ENCODE measurements at places on chromosomes 5 and 9.

GRCh38 chr9:98247831-98248657 is 7.4 kb downstream of the TBC1D2 start:
- DNase-seq: no peak

GRCh38 chr9:137202966-137203365 is 2.4 kb upstream of the TPRN start:
- DNase-seq: no peak

- no peak for DNase-seq
Observed at GRCh38 chr9:72925891-72926290, 27.0 kb downstream of the ALDH1A1 start.

- DNase-seq: no peak
Observed at GRCh38 chr5:50667023-50667652, 701 bp downstream of the PARP8 start.

- no peak for DNase-seq
Observed at GRCh38 chr5:167375125-167375524, 916.3 kb upstream of the WWC1 start.

DNA sequence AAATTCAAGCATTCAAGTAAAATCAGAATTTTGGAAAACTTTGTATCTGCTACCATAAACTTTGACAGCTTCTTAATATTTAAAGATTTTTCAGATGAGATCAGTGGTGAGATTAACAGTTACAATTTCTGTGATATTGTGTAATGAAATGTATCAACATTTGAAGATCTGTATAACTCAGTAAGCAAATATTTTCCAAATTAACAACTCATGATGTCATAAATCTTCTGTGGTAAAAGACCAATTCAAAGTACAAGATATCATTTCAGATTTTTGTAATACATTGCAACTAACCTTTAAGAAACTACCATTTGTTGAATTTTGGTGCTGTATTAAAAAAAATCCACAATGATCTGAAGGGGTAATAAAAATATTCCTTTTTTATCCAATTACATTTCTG is 352.2 kb downstream of the KIAA0825 start:
- no peak for DNase-seq

DNA sequence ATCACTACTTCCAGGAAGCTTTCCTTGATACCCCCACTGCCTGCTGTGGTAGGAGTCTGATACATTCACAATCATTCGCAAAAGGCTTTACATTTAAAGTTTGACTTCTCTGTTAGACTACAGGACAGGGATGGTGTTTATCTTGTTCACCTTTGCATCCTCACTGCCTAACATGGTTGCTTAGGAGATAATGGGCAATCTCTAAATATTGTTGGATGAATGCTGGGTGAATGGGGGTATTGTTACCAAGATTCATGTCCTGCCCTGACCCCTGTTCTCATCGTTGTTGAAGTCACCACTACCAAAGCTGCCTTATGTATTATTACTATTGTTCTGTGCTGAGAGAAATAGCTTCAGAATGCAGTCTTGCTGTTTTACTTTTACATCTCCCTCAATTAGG is 7.7 kb upstream of the TMEFF1 start:
- no peak for DNase-seq

DNA sequence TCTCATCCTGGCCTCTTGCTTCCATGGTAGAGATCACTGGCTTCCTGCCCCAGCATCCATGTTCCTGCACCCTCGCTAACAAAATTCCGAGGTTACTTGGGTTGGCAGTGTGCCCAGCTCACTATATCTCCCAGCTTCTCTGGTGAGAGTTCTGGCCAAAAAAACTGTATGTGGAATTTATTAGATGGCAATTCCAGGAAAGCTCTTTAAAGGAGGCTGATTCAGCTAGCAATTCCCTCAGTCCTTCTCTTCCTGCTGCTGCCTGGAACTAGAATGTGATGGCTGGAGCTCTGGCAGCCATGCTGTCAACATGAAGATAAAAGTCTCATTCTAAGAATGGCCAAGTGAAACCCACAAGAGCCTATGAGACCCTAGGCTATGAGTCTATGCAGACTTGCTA is 88.8 kb downstream of the SECISBP2 start:
- DNase-seq: no peak

DNA sequence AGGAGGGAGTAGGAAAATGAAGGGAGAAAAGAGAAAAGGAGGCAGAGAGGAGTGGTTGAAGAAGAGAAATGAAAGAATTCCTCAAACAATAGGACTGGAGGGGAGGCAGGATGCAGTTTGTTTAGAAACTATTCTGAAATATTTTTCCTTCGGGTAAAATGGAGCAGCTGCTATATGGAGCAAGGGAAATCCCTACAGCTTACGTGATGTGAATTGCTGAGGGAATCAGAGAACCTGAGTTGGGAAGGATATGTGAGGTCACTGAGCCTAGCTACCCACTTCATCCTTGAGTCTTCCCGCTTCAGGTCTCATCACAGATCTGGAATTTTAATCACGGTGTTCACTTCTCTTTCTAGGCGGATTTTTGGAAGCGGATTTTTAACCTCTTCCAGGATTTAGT is 204.3 kb downstream of the ERCC6L2 start:
- no peak for DNase-seq

DNA sequence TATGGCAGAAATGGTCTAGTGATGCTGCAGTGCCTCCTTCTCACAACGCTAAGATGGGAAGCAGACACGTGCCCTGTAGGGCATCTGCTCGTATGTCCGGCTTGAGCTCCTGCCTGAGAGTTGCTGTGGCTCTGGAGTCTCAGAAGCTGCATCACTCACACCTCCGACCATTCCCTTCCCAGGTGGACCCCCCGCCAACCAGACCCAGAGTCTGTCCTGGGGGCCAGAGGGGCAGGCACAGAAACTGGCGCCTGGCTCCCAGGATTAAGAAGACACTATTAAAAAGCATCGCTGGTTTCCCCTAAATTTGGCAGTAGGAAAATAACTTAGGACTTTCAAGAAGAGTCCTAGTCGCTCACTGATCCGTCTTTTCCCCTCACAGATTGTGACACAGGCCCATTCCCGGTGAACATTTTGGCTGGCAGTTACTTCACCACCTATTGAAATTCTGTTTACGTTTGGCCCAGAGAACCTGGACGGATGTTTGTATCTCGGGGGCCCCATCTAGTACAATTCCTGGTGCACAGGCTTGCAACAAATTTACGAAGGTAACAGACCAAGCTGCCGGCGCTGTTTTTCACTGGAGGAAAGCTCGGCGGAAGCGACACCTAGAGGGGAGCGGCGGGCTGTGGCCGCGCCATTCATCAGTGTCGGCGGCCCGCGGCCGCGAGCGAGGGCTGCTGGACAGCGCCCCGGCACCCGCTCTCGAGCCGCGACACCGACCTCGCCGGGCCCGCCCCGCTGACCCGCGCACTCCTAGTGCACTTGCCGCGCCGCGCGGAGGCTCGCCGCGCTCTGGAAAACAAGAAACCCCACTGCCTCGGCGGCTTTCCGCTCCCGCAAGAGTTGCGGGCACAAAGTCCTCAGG is 1.6 kb downstream of the FSTL4 start:
- no peak for DNase-seq

- DNase-seq: no peak
Observed at GRCh38 chr5:172664681-172665541, 23.8 kb downstream of the NEURL1B start.

DNA sequence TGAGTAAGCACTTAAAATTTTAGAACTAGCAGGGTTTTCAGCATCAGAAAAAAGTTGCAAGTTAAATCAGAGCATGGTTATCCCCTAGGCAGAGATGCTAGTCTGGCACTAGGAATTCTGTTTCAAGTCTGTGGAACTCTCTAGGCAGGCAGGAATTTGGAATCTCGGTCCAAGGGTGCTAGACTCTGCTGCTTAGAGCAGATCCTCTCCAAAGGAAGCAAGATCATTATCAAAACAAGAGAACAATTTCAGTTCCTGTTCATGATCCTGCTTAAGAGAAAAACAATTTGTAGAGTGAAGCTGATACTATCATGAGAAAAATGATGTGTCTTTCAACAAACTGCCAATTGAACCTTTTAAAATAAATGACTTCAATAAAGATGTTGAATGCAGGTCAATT is 420.7 kb downstream of the KIF4B start:
- DNase-seq: no peak

DNA sequence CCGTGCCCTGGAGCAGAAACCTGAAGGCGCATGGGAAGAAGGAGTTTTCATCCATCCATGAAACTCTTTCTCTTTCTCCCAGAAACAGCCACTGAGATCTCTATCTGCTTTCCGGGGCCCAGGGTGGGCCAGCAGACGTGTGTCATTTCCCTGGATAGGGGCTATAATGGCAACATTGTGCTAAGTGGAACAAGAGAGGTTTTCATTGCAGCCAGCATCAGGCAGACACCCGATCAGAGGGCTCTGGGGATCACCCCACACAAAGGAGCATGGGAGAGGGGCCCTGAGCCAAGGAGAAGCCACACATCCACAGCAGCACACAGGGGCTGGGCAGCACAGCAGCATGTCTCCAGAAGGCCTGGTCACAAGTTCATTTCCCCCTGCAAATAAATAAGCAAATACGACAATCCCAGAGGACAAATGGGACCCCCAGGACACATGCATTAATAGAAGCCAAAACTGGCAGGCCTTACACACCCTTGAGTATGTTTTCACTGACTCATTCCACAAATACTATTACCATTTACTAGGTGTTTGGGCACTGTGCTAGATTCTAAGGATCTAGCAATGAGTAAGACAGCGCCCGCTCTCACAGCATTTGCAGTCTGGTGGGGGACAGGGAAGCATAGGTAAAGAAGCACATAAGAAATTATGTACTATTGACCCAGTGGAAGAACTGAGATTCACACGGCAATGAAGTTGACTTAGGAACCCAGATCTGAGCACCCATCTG is 4.3 kb upstream of the AFAP1L1 start:
- DNase-seq: no peak

- no peak for DNase-seq
Observed at GRCh38 chr5:78779771-78780616, 131.4 kb upstream of the LHFPL2 start.

DNA sequence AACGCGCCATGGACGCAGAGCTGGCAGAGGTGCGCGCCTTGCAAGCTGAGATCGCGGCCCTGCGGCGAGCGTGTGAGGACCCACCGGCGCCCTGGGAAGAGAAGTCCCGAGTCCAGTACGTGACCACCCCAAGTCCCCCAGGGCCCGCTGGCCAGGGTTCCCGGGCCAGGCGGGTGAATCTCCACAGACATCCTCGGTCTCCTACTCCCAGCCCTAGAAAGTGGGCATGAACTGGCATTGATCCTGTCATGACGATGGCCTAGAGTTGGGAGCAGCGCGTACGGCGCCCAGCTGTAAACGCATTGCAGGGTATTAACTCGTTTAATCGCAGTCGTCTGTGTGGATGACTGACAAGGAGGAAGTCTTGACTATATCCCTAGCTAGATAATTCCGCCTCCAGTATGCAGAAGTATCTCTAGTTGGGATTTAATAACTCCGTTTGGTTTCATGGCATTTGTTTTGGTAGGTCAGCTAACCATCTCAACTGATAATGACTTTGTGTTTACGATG is 293 bp downstream of the CENPP start:
- DNase-seq: no peak

DNA sequence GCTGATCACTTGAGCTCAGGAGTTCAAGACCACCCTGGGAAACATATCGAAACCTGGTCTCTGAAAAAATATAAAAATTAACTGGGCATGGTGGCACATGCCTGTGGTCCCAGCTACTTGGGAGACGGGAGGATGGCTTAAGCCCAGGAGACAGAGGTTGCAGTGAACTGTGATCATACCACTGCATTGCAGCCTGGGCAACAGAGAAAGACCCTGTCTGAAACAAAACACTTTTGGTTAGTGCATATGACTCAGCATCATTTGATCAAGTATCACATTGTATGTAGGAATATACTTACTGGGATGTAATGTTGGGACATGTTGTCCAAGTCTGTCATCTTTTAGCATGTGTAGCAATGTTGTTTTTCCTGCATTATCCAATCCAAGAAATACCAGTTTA is 12.0 kb downstream of the SAR1B start:
- DNase-seq: no peak

DNA sequence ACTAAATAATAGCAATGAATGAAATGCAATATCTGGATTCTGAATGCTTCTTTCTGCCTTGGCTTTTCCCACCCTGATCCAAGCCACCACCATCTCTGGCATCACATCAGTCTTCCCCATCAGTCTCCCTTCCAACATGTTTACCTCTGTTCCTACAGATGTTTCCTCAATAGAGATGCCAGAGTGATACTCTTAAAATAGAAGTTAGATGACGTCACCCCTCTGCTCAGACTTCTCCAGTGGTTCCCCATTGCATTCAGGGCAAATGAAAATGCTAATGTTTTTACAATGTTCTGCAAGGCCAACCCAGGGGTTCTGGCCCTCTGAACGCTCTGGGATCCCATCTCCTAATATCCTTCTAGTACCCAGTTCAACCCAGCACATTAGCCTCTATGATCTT is 305.8 kb downstream of the TRIM32 start:
- DNase-seq: no peak

DNA sequence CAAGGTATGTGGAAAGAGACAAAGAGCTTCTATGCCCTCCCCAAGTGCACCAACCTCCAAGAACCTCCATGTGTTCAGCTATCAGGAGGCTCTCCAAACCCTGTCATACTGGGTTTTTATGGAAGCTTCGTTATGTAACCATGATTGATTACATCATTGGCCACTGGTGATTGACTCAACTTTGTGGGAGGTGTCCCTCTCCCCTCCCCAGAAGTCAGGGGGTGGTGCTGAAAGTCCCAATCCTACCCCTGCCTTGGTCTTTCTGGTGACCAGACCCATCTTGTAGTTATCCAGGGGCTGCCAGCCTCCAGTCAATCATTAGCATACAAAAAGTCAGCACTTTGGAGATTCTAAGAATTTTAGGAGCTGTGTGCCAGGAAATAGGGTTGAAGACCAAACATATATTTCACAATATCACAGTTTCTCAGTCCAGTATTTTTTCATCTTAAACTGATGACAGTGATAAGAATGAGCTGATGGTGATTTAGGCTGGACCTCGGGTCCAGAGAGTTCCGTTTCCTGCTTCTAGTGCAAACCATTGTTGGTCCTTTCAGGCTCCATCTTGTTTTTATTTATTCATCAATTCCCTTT is 27.3 kb upstream of the FANCC start:
- no peak for DNase-seq

GRCh38 chr9:102459828-102460227 is 535.3 kb upstream of the CYLC2 start:
- no peak for DNase-seq

- DNase-seq: no peak
Observed at GRCh38 chr5:170475294-170476000, 28.4 kb upstream of the KCNIP1 start.
